ENCODE measurements at places on chromosomes 4 and X.

DNA sequence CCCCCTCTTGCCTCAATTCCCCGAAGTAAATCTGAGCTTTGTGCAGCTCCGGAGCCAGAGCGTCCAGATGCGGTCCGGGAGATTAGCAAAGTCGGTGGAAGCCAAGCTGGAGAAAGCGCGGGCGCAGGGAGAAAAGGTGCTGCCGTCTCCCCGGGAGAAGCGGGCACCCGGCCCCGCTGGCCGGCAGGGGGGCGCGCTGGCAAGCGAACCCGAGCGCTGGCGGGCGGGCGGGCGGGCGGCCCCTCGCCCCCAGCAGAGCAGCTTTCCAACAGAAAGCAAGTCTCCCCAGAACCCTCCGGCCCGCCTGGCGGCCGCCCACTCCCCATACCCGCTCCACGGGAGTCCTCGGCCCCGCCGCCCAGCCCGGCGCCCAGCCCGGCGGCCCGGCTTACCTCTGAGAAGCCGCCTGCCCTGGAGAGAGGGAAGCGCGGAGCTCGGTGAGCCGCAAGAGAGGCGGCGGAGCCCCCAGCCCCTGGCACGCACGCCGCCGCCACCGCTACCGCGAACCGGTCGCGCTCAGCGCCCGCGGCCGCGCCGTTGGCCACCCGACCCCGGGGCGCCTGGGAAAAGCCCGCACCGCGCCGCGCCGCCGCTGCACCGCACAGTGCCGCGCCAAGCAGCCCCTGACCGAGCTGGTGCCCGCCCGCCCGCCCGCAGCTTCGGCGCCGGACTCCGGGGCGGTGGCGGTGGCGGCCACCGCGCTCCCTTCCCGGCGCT, 529 bp upstream of the CITED1 start:
- no peak for DNase-seq

DNA sequence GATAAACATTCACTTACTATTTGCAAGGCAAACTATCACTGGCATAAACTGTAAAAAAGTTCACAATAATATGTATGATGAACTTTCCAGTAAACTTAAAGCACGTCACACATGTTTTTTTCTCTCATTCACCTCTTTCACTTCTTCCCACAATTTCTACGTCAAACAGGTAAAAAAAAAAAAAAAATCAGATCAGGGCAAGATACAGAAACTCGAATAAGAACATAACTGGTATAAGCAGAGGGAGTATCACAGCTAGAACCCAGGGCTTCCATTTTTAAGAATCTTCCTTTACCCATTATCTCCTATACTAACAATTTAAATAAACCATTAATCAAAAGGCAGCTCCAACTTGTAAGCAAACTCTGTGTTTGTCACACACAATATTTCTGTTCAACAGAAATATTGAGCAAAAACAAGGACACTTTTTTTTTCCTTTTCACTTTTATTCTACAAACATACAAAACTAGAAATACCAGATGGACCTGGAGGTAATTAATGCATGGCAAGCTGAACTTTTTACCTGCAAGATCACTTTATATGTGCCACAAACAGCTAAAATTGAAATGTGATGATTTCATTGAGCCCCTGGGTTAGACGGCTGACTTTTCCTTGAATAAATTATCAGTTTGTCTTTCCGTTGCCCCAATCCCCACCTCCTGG, 47.5 kb upstream of the NSUN7 start:
- no peak for DNase-seq

DNA sequence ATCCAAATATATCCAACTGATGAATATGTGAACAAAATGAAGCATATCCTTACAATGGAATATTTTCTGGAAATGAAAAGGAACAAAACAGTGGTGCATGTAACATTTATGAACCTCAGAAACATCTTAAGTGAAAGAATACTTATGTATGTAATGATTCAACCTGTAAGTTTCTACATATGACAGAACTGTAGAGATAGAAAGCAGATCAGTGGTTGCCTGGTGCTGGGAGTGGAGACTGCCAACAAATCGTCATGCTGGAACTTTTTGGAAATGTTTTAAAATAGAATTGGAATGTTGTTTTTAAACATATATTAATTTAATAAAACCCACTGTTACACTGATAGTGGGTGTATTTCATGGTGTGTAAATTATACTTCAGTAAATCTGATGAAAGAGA, 667.5 kb downstream of the RAPGEF2 start:
- no peak for DNase-seq

GRCh38 chrX:96771486-96771885, 86.8 kb downstream of the DIAPH2 start:
- DNase-seq = no peak

GRCh38 chrX:16258882-16259281, 91.6 kb downstream of the MAGEB17 start:
- no peak for DNase-seq

DNA sequence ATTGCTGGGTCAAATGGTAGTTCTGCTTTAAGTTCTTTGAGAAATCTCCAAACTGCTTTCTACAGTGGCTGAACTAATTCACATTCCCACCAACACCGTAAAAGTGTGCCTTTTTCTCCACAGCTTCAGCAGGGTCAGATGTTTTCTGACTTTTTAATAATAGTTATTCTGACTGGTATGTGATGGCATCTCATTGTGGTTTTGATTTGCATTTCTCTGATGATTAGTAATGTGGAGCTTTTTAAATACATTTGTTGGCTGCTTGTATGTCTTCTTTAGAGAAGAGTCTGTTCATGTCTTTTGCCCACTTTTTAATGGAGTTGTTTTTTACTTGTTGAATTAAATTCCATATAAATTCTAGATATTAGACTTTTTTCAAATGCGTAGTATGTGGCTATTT, 257.5 kb upstream of the ANKRD50 start:
- no peak for DNase-seq

GRCh38 chr4:123081971-123082370, 159.6 kb upstream of the NUDT6 start:
- DNase-seq = no peak

- DNase-seq = no peak
Measured at GRCh38 chrX:131301155-131301554, 12.0 kb upstream of the IGSF1 start.
